ENCODE measurements at places on chromosomes 13 and 19.

- no peak for DNase-seq
Observed at GRCh38 chr13:27830010-27830409, 37.7 kb downstream of the GSX1 start.

GRCh38 chr13:107057028-107057631, 489.2 kb upstream of the ARGLU1 start:
- DNase-seq = no peak

DNA sequence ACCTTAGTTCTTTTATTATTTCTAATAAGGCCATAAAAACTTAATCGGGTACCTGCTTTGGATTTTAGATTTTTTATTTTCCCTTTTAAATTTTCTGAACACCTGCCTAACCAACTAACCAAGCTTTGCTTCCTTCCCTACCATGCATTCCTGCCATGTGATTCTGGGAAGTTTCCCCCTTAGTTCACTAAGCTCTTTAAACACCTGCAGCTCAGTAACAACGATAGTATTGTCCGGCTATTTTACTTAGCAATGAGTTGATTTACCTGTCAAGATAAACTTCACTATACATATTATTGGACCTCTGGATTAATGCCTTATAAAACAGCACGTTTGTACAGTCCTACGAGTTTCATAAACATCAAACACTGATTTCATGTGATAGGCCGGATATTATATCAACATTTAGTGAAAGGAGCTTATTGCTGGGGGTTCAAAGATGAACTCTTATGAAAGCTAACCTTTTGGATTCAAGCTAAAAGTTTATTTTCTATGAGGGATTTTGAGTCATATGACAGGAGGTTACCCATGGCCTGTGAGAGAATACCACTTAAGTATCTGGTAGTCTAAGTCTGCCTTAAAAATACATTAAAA, 81.0 kb upstream of the STARD13 start:
- no peak for DNase-seq

GRCh38 chr19:39307822-39308530, 11.8 kb downstream of the IFNL1 start:
- no peak for DNase-seq

DNA sequence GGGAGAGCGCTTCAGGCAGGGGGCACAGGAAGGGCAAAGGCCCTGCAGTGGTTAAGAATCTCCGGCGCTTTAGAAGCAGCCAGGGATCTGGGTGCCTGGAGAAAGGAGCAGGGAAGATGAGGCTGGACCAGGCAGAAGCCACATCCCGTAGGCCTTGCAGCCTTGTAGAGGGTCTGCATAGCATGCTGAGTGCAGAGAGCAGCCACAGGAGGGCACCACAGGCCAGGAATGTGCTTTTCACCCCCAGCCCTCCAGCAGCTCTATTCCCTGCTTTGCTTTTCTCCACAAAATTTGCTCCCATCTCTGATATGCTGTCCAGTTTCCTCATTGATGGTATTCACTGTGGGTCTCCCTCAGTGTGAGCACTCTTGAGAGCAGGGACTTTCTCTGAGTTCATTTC, 5.7 kb downstream of the WDR62 start:
- DNase-seq = no peak

DNA sequence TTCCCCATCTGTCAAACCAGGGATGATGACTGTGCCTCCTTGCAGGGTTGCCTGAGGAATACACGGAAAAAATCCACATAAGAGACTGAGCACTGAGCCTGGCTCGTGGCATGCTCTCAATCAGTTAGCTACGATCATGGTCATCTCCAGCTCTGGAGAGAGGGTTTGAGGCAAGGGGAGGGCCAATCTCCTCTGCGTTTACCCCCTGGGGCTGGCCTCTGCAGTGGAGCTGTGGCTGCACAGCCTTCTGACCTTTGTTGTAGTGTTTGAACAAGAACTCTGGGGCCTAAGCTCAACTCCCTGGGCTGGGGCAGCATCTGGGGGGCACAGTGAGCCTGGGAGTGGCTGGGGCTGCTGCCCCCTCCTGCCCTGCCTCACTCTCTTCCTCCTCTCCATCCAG, 5.9 kb downstream of the LRRC4B start:
- DNase-seq = no peak

All from NCI-H524 treated with DMSO at 0.1 percent for 48 hours (cell line).